ENCODE measurements at places on chromosomes 7 and 10.

DNA sequence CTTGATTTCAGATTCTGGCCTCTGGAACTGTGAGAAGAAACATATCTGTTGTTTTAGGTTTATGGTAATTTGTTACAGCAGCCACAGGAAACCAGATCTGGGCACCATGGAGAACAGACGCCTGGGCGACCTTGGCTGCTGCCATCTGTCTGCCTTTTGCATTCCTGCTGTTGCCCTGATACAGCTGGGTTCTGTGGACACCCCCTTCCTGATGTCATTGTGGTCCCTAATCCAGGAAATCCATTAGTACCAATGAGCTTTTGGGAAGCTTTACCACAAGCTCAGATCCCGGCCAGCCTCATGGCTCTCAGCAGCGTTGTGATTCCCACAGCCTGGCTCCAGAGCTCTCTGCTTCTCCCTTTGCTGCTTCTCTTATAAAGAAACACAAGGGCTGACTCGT is 174.2 kb upstream of the NPS start:
- DNase-seq = no peak

- DNase-seq = no peak
Observed at GRCh38 chr7:106063024-106063423, 49.1 kb downstream of the SYPL1 start.

DNA sequence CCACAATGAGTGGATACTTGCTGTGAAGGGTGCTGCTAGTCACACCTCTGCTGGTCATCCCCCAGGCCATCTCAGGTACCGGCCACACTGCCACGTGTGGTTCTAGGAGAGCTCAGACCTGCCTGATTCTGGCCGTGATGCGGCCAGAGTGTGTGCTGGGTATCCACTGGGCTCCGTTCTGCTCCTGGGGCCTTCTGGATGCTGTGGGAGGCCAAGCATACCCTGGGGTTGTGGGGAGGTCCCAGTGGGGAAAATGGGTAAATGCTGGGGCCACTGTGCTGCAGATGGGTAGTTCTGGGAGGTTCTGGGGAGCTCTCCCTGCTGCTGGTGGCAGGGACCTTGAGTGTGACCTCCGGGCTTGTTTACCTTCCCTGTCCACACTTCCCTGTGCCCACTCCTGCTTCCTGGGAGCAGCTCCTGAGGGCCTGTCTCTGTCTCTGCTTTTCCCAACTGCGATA is 318.4 kb downstream of the GLRX3 start:
- no peak for DNase-seq

GRCh38 chr10:97867220-97867800 is 17.7 kb downstream of the GOLGA7B start:
- DNase-seq = no peak

GRCh38 chr7:1924258-1924817 is 254.3 kb downstream of the ELFN1 start:
- no peak for DNase-seq

DNA sequence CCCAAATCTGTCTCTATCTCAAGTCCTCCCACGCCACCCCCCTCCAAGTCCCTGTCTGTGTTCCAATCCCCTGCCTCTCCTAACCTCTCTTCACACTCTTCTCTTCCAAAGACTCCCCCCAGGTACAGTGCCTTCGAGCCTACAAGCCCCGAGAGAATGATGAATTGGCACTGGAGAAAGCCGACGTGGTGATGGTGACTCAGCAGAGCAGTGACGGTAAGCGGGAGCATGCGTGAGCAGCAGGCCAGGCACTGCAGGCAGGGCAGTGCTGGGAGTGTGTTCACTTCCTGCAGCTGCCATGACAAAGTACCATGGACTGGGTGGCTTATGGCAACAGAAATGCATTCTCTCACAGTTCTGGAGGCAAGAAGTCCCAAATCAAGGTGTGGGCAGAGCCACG is 23.4 kb downstream of the ARHGEF5 start:
- DNase-seq = no peak

GRCh38 chr7:68688416-68689086 is 909.7 kb upstream of the AUTS2 start:
- DNase-seq = no peak

All from activated CD4-positive, alpha-beta T cell treated with anti-CD3 and anti-CD28 coated beads, Interleukin-2, Interleukin-4, amounts not matched to agents 100 ng/mL and 50 ng/mL, durations not matched to agents 16 hours and 8 hours (primary cell).